ENCODE measurements at places on chromosomes 3 and 15. TPM values are rescaled to one million over a fixed set of nuclear protein-coding genes. Genes with fewer than 3 reads are reported as not detected.

Gene CPN2
- polyA plus RNA-seq, result not detected

Gene LRRN1
- polyA plus RNA-seq, result 22.8 TPM

Gene HEMK1
- 22.7 TPM for polyA plus RNA-seq

Gene MRPS25
- 59.5 TPM for polyA plus RNA-seq
